ENCODE measurements at places on chromosomes 12 and 14. TPM values are rescaled to one million over a fixed set of nuclear protein-coding genes. Genes with fewer than 3 reads are reported as not detected.

The CABP1 gene
- total RNA-seq: 21.4 TPM

The FAIM2 gene
- total RNA-seq: 3.7 TPM

The GSC gene
- total RNA-seq: not detected

The KRT81 gene
- 0.13 TPM for total RNA-seq

The CPNE8 gene
- 12.9 TPM for total RNA-seq

The MYH6 gene
- total RNA-seq: not detected

The RDH16 gene
- total RNA-seq: 0.13 TPM

The PLA2G1B gene
- total RNA-seq: not detected

The SLC39A2 gene
- not detected for total RNA-seq

The SMCO2 gene
- total RNA-seq: 0.40 TPM

The COX8C gene
- not detected for total RNA-seq

The C14orf119 gene
- total RNA-seq: 60.9 TPM

The VASH1 gene
- 7.7 TPM for total RNA-seq

The GZMB gene
- total RNA-seq: not detected

The TRAF3 gene
- total RNA-seq: 36.7 TPM

The KRT83 gene
- not detected for total RNA-seq

The CYP27B1 gene
- total RNA-seq: 0.20 TPM

The SMCO3 gene
- total RNA-seq: 1.2 TPM

The FAM90A1 gene
- 0.13 TPM for total RNA-seq

The BRMS1L gene
- total RNA-seq: 3.4 TPM

The ZDHHC22 gene
- total RNA-seq: not detected

The AHSA1 gene
- 86.5 TPM for total RNA-seq

The AKAP3 gene
- 1.7 TPM for total RNA-seq

The RERG gene
- 0.65 TPM for total RNA-seq

The KLHL33 gene
- 0.03 TPM for total RNA-seq

The LRRC9 gene
- total RNA-seq: not detected

The SDR9C7 gene
- not detected for total RNA-seq

The RGS6 gene
- total RNA-seq: not detected

Measured in smooth muscle cell of the pulmonary artery (primary cell).